ENCODE measurements at places on chromosomes 16 and 17.

DNA sequence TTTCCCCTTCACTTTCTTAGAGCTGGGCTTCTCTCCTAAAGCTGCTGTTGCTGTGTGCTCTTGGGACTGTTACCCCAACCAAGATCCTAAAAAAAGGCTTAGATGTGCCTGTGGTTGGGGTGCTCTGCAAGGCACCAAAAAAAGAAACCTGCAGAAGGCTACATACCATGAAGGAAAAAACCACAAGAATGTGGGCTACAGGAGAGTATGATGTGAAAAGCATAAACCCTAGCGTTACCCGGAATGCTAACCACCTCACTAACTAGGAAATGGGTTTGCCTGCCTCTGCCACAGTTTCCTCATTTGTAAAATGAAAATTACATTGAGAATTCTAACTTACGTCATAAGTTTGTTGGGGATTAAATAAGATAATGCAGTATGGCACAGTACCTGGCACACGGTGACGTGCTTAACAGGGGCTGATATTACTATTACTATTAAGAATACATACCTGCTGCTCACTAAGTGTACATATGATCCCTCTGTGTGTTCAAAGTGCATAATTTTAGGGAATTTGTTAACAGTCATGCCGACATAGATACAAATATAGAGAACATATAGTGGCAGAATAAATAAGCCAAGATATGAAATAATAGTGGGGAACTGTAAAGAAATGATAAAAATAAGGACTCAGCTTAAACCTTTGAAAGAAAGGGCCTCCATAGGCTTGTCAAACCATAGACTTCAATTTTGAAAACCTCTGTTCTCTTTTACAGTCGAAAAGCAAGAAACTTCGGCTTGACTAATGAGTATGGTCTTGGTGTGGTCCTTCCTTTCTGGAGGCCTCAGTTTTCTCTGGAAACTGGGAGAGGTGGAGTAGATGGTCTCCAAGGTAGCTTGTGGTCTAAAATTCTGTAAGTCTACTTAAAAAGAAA is 177.8 kb upstream of the TBX2 start:
- DNase-seq = peak; percentile 44

DNA sequence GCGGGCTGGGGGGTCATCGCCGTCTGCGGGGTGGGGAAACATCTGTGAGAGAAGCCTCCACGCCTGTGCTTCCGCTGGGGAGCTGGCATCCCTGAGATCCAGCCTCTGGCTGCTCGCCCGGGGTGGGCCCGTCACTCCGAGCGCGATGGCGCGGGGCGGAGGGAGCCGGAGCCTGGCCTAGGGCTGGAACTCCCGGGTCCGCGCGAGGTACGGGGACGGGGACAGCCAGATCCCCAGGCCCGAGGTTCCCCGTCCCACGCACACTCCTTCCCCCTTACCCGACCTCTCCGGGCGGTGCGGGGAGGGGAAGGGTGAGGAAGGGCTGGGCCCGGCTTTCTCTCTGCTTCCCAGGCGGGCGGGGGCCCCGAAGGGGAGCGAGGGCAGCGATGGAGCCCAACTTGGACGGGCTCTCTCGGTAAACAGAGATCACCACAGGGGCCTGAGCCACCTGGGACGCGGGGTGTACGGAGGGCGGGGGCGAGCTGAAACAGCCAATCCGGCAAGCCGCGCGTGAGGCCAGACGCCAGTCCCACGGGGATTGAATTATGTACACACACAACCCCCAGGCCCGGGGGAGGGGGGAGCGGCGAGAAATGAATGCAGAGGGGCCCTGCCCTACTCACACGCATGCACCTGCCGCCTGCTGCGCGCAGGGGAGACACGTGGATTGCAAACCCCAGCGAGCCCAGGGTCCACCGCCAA is at the start of gene SLC16A11:
Gene SLC16A11, minus strand, starts transcription at position 596 of the 702 bp plus-strand sequence. Its CDS starts 579 bp downstream, at position 17.
- peak; percentile 38 for DNase-seq

DNA sequence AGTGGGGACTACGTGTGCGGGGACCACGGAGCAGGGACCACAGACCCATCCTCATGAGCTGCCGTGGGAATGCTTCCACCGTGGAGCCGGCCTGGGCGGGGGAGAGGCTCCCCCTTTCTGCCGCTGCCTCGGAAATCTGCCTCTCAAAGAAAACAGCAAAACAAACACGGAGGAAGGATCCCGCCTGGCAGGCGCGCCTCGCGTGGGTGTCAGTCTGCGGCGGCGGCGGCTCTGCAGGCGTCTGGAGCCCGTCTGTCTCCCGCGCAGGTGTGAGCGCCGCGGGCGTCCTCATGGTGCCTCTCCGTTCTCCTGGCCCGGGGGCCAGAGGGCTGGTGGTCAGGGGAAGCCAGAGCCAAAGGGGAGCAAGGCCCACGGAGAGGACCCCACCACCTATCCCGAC is 27.5 kb downstream of the GSE1 start:
- DNase-seq = no peak

- DNase-seq = peak; percentile 82
Measured at GRCh38 chr17:77887464-77888241, 70.8 kb upstream of the TNRC6C start.

DNA sequence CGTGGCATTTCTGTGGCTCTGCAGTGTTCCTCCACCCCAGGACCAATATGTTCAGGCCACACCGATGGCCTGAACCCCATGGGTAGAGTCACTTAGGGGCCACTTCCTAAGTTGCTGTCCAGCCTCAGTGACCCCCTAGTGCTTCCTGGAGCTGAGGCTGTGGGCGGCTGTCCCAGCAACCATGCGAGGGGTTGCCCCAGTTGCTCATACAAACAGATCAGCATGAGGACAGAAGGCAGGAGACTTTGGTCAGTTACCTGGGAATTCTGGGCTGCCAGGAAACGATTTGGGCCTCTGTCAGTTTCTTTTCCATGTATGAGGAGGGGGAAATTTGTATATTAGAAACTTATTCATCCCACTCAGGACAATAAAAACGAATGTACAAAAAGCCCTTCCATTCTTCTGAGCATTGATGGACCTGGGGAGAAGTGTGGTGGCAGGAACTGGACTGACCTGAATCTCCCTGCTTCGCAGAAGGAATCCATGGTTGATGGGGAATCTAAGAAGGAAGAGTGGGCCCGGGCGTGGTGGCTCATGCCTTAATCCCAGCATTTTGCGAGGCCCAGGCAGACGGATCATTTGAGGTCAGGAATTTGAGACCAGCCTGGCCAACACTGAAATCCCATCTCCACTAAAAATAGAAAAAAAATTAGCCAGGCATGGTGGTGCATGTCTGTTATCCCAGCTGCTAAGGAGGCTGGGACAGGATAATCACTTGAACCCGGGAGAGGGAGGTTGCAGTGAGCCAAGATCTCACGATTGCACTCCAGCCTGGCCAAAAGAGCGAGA is 4.9 kb upstream of the IL32 start:
- DNase-seq = peak; percentile 14

GRCh38 chr17:37761059-37761458 is 16.2 kb upstream of the HNF1B start:
- DNase-seq = no peak
